Mesendoderm (in vitro differentiated cells): ENCODE measurements at places on chromosomes 6 and 20.

DNA sequence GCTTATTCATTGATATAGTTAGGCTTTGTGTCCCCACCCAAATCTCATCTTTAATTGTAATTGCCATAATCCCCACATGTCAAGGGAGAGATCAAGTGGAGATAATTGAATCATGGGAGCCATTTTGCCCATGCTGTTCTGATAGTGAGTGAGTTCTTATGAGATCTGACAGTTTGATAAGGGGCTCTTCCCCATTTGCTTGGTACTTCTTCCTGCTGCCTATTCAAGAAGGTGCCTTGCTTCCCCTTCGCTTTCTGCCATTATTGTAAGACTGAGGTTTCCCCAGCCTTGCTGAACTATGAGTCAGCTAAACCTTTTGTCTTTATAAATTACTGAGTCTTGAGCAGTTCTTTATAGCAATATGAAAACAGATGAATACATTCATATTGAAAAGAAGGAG lies 45.6 kb downstream of the CENPW start:
- DNase-seq, result no peak

GRCh38 chr20:46076806-46077205 lies 13.0 kb downstream of the NCOA5 start:
- no peak for DNase-seq

- no peak for DNase-seq
Observed at GRCh38 chr20:64168381-64169090, 4.3 kb downstream of the MYT1 start.

- no peak for DNase-seq
Observed at GRCh38 chr6:4309540-4309939, 174.2 kb upstream of the ECI2 start.

DNA sequence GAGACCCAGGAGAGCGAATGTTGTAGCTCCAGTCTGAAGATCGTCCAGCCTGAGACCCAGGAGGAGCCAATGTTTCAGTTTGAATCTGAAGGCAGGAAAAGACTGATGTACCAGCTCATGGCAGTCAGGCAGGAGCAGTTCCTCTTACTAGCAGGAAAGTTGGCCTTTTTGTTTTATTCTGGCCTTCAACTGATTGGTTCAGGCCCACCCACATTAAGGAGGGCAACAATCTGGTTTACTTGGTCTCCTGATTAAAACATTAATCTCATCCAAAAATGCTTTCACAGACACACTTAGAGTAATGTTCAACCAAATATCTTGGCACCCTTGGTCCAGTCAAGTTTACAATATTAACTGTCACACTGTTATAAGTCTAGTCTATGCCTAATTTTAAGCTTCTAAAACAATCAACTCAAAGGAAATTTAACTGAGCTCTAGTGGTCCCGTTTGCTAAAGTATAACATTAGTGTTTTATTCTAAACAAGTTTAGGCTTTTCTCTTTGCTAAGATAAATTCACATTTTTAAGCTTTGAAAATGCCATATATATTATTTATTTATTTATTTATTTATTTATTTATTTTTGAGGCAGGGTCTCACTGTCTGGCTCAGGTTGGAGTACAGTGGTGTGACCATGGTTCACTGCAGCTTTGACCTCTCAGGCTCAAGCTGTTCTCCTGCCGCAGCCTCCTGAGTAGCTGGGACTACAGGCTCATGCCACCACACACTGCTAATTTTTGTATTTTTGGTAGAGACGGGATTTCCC lies 275.5 kb upstream of the SLC35B3 start:
- DNase-seq, result no peak

DNA sequence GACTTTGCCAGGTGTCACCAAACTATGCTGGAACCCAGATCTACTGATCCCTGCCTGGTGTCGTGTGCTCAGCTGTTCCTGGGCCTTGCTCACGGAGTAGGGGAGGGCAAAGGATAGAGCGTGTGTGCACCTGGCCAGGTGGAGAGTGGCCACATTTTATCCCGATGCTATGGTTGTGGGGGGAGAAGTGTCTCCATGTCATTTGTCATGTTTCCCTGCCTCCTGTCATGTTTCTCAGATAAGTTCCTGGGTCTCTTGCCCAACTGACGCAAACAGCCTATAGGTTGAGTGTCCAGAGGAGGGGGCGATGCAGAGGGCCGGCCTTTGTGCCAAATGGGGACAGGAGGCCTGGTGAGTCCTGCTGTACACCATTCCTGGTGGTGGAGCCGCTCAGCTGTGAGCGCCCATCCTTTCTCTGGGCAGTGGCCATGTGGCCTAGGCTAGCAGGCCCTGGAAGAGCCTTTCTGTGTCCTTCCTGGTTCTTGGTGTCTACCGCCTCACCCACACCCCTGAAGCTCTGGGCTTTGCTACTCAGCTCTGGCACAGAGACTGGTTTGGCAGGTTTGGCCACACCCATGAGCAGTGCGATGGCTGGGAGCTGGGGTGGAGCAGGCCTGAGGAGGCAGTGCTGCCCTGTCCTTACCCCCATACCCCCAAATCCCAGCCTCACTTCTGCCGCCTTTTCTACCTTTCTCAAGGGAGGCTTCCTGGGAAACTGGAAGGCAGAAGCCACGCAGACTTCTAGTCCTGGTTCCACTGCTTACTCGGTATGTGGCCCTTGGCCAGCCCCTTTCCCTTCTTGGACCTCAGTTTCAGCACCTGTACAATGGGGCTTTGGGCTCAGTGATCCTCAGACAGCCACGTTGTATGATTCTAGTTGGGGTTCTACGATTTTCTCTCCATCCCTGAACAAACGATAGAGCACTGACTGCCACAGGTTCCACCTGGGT lies 32.3 kb upstream of the EPB41L1 start:
- peak; percentile 29 for DNase-seq

DNA sequence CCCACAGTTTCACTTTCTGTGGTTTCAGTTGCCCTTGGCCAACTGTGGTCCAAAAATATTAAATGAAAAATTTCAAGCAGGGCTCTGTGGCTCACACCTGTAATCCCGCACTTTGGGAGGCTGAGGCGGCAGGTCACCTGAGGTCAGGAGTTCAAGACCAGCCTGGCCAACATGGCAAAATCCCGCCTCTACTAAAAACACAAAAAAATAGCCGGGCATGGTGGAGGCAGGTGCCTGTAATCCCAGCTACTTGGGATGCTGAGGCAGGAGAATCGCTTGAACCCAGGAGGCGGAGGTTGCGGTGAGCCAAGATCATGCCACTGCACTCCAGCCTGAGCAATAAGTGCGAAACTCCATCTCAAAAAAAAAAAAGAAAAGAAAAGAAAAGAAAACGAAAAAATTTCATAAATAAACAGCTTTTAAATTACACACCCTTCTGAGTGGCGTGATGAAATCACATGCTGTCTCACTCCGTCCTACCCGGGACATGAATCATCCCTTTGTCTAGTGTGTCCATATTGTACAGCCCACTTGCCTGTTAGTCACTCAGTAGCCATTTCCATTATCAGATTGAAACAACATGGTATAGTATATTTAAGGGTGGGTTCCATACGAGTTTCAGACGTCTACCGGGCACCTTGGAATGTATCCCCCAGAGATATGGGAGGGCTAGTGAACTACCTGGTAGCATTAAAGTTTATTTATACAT lies 11.7 kb downstream of the PTPRK start:
- no peak for DNase-seq

- DNase-seq, result no peak
Observed at GRCh38 chr6:24537082-24537699, 42.4 kb downstream of the ALDH5A1 start.

DNA sequence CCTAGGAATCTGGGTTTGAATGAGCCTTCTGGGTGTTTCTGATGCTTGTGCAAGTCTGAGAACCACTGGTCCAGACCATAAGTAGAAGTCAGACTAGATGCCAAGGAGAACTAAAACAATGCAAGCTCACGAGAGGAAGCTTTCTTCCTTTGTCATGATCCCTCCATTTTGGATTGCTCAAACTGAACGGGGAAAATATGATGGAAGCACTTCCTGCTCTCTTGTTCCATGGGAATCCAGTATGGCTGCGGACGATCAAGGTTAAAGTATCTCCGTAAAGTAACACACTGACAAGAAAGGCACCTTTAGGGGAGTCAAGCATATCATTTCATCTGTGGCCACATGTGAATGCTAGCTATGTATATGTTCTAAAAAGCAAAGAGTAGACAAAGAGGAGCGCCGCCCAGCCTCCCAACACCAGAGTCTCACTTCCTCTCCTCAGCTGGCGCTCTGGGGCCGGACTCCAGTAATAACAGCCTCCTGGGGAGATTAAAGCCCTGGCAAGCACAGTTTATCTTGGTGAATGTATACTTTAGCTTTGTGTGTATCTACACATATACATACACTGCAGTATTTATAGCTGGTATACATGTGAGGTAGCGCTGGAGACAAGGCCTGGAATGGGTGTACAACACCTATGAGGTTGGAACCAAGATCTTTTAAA lies 88.1 kb downstream of the FOXC1 start:
- DNase-seq, result no peak

- DNase-seq, result peak; percentile 54
Observed at GRCh38 chr6:117907601-117908245, 659 bp downstream of the SLC35F1 start.

GRCh38 chr20:53841741-53842140 lies 228.7 kb downstream of the BCAS1 start:
- no peak for DNase-seq

DNA sequence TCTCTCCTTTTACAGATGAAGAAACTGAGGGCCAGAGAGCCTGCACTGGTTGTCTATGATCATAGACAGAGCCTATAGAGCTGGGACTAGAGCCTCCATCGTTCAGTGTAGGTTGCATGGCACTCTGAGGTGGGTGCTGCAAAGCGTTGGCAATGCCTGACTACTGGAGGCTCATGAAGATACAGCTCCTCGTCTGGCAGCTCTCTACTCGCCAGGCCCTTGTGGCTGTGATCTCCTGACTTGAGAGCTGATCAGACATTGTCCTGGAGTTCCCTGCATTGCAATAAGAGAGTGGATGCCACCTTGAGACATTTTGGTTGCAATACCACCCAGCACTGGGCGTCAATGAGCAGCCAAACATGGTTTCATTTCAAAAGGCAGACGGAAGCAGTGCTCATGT lies 270.1 kb upstream of the ARID1B start:
- no peak for DNase-seq

- peak; percentile 63 for DNase-seq
Observed at GRCh38 chr6:156808287-156808686, 31.1 kb downstream of the ARID1B start.

GRCh38 chr6:44494011-44494501 lies 106.5 kb downstream of the CDC5L start:
- peak; percentile 32 for DNase-seq

- no peak for DNase-seq
Observed at GRCh38 chr6:112665815-112666214, 318.7 kb downstream of the RFPL4B start.

GRCh38 chr6:151414641-151415260 lies 23.4 kb upstream of the ZBTB2 start:
- no peak for DNase-seq

DNA sequence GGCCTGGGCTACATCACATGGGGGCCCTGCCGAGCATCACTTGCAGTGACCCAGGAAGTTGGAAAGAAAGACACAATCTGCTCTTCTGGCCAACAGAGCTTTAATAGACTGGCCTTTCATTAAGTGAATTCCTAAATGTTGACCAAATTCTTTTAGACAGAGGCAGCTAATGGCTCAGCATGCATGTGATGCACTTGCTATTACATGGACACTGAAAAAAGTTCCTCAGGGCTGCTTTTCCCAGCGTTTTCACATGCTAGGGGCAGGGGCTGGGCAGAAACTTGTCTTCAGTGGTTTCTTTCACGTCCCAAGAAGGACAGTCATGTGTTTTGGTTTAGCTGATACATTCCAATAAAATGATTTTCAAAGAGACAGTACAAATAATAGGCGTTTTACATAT lies 651.0 kb upstream of the SLC35B3 start:
- no peak for DNase-seq

GRCh38 chr6:145887969-145888368 lies 73.4 kb upstream of the FBXO30 start:
- peak; percentile 8 for DNase-seq

- DNase-seq, result no peak
Observed at GRCh38 chr6:39420300-39421265, 98.1 kb upstream of the KCNK16 start.

DNA sequence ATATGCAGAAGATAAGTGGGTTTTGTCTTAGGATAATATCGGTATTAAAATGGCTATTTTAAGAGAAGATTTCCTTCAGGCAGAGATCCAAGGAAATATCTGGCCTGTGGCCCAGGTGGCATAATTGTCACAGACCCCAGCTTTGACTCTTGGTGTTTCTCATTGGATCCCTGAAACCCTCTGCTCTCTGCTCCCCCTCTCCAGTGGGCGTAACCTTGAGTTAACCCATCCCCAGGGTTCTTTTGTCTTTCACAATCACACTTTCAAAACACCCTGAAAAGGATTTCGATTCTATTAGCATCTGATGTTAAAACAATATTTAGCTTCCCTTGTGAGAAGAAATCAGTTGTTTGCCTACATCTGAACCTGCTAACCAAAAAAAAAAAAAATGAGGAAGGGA lies 7.2 kb downstream of the SSTR4 start:
- DNase-seq, result no peak

DNA sequence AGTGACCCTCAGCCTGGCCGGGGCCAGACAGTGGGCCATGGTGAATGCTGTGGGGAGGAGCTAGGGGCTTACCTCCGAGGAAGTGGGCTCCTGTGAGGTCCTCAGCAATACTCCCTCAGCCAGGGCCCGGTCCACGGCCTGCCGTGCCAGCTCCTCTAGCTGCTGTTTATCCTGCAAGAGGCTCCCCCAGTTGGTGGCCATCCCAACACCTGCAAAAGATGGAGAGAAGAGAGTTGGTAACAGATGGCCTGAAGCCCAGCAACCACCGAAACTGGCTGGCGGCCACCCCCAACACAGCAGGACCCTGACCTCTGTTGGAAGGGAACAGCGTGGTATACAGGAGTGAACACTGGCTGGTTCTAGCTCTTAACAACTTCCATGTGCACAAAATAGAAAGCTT lies 4.0 kb downstream of the GSS start:
- no peak for DNase-seq

DNA sequence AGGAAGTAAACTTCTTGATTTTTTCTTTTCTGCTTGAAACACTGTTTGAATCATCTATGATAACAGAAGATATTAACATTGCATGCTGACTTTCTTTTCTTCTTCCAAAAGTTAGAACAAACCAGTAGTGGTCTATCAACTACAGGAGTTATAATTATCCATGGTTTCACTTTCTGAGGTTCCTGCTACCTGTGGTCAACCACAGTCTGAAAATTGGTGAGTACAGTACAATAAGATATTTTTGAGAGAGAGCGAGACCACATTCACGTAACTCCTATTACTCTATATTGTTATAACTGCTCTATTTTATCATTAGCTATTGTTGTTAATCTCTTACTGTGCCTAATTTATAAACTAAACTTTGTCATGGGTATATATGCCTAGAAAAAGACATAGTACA lies 86.1 kb downstream of the MAP7 start:
- DNase-seq, result no peak

GRCh38 chr6:137095651-137096238 lies 51.0 kb upstream of the IL20RA start:
- DNase-seq, result no peak

GRCh38 chr6:4017834-4018170 lies 61.1 kb downstream of the FAM217A start:
- peak; percentile 50 for DNase-seq
